HT-29 (cell line): ENCODE measurements at places on chromosomes 11 and 22.

GRCh38 chr11:6717426-6717825 is 34.3 kb upstream of the MRPL17 start:
- no peak for DNase-seq

DNA sequence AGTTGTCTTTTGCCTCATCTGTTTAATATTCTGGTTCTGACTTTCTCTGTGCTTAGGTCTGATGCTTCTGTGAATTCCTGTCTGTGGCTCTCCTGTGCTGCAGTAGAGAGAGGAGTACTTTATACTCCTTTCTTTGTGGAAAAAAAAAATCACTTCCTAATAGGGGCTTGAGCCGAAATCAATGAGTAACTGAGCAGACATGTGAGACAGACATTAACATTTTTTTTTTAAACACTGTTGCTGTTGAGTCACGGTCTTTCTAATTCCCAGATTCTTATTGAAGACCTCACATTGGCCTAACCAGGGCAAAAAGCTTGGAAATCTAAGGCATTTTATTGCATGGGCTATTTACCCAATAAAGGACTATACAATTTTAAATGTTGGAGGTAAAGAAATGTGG is 86.1 kb downstream of the GRM5 start:
- no peak for DNase-seq

- DNase-seq: peak; percentile 71
Observed at GRCh38 chr11:77127235-77127911, 673 bp upstream of the MYO7A start.

- no peak for DNase-seq
Observed at GRCh38 chr11:72609476-72609875, 64.7 kb downstream of the PDE2A start.

DNA sequence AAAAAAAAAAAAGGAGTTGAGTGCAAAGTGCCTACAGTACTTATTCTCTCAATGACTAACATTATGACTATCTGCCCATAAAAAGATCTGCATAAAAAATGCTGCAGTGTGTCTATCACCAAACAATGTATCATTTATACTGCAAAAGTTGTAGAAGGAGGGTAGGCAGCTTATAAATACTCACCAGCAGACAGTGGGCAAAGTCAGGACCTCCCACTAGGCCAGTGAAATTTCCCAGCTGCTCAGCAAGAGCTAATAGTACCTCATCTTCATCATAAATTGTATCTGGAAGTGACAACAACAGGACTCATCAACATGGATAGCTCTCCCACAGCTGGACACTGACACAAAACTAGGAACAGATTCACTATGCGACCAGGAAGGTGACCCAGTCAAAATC is 1.6 kb downstream of the PPP2R1B start:
- DNase-seq: no peak

DNA sequence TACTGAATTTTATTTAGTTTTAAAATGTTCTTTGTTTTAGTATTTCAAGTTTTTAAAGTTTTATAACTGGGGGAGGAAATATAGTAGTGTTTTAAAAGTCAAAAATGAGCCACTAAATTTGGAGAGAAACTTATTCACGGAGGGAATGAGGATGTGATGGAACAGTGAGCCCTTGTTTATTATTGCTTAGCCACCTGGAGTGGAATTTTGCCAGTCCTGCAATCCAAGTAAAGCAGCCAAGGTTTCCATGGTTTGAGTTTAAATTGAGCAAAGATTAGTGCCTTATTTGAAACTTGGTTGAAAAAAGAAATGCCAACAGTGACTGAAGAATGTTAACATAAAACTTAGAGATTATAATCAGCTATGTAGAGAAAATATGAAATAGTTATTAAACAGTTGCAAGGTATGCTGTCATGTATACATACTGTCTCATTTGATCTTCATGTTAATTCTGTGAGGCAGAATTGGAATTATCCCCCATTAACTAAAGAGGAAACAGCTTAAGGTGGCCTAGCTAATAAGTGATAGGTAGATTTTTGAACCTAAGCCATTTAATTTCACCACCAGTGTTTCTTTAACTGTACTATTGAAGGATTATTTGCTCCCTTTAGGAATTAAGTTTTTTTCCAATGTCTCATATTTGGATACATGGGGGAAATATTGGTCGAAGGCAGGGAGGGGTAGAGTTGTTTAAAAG is 36.4 kb downstream of the SWAP70 start:
- no peak for DNase-seq

- no peak for DNase-seq
Observed at GRCh38 chr11:35981581-35981980, 37.7 kb downstream of the LDLRAD3 start.
